ENCODE measurements at places on chromosomes 1 and 21.

- no peak for DNase-seq
These were observed 181.2 kb upstream of the IVNS1ABP start for GRCh38 chr1:185498207-185498606.

- no peak for DNase-seq
These were observed 14.4 kb downstream of the KDM4A start for GRCh38 chr1:43664369-43664768.

DNA sequence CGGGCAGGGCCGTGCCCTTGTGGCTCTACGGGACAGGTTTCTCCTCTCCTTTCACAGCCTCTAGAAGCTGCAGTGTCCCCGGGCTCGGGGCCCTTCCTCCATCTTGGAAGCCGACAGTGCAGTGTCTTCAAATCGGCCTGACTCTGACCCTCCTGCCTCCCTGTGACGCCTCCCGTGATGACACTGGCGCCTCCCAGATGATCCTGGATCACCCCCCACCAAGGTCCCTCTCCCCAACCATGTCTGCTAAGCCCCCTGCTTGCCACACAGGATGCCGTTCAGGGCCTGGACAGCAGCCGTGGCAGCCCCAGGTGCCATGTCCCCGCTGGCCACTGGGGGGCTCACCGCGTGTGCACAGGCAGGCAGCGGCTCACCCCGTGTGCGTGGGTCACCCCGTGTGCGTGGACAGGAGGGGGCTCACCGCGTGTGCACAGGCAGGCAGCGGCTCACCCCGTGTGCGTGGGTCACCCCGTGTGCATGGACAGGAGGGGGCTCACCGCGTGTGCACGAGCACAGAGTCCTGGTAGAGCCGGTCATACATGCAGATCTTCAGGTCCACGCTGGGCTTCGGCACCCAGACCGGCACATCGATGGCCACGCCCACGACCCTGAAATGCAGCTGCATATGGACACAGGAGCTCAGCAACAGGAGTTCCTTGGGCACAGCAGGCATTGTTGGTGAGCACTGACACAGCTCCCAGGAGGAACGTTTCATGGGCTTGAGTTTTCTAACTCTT lies 24.9 kb upstream of the TMEM52 start:
- peak; percentile 46 for DNase-seq

DNA sequence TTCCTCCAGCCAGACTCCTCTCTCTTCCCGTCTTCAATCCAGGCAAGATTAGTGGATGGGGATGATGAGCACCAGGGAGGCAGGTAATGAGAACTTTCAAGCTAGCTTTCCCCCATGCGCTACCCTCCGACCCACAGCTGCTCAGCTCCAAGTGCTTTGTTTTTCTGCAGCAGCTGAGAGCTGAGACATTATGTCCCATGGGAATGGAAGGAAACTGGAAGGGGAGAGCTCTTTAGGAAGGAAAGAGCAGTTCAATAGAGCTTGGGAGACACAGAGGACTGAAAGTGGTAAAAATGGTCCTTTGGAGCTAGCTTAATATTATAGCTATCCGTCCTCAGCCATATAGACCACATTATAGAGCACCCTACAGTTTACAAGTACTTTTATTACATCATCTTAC lies 39.8 kb downstream of the RAB3B start:
- no peak for DNase-seq

- DNase-seq: peak; percentile 90
These were observed 3.2 kb upstream of the THEMIS2 start for GRCh38 chr1:27868932-27869718.

DNA sequence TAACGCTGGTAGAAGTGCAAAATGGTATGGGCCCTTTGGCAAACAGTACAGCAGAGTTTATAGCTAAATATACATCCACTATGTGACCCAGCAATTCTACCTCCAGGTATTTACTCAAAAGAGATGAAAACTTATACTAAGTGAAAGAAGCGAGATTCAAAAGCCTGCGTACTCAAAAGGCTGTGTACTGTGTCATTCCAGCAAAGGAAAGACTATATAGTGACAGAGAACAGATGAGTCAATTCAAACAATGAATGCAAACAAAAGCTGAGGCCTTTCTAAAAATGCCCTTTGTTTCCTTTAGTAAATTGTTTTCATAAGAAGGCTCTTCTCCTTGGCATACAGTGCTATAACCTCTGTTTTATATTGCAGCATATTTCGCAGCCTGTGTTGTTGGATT lies 268.8 kb upstream of the CSF3R start:
- no peak for DNase-seq

- DNase-seq: no peak
These were observed 2.7 kb downstream of the RAB29 start for GRCh38 chr1:205772607-205773032.

- DNase-seq: no peak
These were observed 29.7 kb upstream of the RNF2 start for GRCh38 chr1:185015631-185016030.

DNA sequence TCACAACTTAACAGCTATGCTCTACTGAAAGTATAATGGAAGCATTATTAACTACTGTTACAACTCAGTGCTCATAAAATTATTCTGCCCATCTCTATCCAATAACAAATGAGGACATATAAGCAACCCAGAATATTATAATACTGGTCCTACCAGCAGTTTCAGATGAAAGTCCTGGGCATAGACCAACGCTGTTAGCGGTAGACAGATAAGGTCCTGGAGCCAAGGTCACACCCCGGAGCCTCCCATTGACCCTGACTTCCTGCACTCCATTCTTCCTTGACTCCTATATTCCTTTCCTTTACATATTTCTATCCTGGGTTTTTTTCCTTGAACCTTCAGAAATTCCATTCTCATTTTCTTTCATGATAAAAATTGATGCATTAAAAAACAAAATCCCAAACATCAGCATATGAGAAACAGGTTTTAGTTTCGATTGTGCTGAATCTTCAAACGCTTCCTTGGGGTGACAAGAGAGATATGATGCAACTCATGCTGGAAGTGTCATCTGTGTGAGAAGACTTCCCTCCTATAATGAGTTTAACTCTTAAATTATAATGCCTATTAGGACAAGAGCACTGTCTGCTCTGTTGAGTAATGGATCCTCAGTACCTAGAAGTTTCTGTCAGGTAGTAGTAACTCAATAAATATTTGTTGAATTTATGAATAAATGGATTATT lies 831.1 kb downstream of the LRRIQ3 start:
- DNase-seq: no peak

GRCh38 chr1:237868817-237869600 lies 21.7 kb downstream of the ZP4 start:
- no peak for DNase-seq

- DNase-seq: no peak
These were observed 55.2 kb downstream of the ERG start for GRCh38 chr21:38443110-38443509.

DNA sequence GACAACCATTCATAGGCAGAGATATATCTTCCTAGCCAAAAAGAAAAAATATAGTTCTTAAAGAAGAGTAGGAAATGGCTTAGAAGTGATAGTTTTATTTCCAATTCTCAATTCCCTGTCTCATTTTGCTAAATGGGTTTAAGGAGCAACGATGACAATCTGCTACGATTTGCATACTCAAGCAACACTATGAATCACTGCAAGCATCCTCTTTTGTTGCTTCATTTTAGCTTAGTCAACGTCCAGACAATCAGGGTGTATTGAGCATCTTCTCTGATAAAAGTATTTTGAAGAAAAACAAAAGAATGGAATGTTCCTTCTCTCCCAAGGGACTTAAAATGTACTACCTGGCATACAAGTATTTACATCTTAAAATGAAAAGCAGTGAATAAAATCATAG lies 80.6 kb downstream of the RGS7 start:
- DNase-seq: no peak

GRCh38 chr1:167373986-167374385 lies 144.3 kb downstream of the CD247 start:
- DNase-seq: no peak

DNA sequence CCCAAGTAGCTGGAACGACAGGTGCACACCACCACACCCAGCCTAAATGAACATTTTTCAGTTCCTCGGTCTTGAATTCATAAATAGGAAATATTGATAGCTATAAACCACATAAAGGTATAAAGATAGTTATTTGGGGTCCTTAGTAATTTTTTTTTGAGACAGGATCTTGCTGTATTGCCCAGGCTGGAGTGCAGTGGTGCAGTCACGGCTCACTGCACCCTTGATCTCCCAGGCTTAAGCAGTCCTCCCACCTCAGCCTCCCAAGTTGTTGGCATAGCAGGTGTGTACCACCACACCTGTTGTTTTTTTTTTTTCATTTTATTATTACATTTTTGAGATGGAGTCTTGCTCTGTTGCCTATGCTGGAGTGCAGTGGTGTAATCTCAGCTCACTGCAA lies 3.7 kb upstream of the PPP1R15B start:
- DNase-seq: no peak

DNA sequence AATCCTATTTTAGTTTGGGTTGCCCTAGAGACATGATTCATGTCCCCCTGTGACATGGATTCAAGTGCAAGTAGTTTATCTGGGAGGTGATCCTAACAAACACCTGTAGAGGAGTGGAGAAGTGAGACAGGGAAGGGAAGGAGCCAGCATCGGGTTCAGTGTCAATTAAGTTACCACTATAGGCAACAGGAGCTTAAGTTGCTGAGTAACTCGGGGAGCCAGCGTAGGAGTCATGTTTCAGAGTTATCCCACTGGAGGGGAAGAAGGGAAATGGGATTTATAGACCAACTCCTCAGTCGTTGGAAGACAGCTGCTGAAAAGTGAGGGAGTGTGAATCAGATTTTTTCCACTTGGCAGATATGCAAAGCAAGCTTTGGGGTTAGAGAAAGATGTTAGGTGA lies 54.9 kb downstream of the SLC30A7 start:
- no peak for DNase-seq

GRCh38 chr1:228212415-228212965 lies 4.6 kb downstream of the OBSCN start:
- DNase-seq: no peak

GRCh38 chr1:170932236-170932635 lies 3.1 kb upstream of the MROH9 start:
- DNase-seq: no peak

DNA sequence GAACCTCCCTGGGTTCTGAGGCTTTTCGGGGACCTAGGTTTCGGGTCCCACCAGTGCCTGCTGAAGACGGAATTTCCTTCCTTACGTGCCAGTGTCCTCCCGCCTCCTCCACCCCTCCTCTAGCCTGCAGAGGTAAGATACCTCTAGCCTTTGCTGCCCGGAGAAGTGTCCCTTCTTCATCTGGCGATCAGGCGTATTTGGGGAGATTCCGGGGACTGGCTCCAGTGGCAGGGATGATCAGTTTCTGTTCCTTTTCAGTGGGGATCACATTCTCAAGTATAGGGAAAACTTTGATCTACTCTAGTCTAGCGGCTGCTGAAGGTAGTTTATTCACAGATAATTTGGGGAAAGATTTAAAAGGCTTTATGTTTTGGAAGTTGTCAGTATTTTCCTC lies 674 bp downstream of the CEP350 start:
- no peak for DNase-seq

- no peak for DNase-seq
These were observed 28.4 kb downstream of the FABP3 start for GRCh38 chr1:31344503-31344902.

DNA sequence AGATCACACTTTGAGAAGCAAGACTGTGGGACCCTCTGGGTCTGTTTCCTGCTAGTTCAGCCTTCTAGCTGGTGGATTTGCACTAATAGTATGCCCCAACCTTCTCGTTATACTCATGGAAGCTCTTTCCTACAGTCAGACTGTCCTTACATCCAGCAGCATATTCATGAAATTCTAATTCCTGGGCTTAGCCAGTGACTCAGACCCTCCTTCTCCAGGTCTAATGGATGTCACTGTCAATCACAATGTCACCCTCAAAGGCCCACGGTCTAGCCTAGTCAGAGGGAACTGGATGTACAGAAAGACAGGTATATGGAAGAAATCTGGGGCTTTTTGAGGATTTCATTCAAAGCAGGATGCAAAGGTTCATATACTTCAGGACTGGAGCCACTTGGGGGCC lies 72.4 kb downstream of the KCNJ15 start:
- no peak for DNase-seq

- DNase-seq: no peak
These were observed 7.0 kb downstream of the NAV1 start for GRCh38 chr1:201545851-201546492.

DNA sequence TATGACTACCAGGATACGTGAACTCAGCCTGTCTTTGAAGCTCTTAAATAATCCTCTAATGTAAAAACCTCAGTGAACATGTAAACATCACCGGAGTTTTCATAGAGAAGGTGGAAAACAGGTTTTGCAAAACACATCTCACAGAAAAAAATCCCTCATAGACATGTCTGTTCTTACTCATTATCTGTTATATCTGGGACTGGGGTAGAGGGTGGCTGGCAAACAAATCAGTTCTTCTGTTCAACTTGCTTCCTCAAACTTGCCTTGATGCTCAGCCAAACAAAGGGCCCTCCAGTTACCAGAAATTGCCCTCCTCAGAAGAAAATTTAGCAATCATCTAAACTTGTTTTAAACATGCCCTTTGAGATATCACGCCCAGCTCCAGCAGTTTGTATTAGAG lies 66.1 kb upstream of the CXADR start:
- no peak for DNase-seq

Data from T-helper 1 cell (primary cell).